ENCODE measurements at places on chromosomes 7 and 10.

DNA sequence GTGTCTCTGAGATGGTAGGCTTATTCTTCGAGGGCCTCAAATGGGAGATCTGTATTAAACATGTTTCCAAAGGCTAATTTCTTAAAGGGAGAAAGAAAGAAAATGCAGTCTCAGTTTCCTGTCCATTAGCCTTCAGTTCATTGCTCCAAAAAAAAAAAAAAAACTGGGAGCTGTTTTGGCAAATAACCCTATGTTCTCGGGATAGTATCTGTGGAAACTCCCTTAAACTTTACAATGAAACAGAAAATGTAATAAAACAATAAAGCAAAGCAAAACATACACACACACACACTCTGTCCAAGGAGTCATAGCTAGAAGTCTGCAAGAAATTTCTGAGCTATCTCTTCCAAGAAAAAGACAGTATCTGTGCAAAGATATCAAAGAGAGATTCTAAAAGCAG, 172.5 kb upstream of the CELF2 start:
- no peak for DNase-seq

- DNase-seq: no peak
Observed at GRCh38 chr7:130641497-130641896, 27.1 kb downstream of the COPG2 start.

DNA sequence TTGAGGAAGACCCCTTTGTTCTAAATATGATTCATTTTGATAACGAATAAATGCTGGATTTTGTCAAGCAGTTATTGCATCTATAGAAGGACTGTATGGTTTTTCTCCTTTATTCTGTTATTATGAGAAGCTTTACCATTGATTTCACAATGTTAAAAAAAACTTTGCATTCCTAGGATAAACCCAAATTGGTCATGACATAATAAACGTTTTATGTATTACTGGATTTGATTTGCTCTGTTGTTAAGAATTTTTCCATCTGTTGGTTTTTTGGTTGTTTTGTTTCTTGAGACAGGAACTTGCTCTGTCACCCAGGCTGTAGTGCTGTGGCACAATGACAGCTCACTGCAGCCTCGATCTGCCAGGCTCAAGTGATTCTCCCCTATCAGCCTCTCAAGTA, 2.2 kb upstream of the DNA2 start:
- DNase-seq: no peak

GRCh38 chr10:43814663-43815062, 166.0 kb upstream of the ZNF32 start:
- no peak for DNase-seq

- no peak for DNase-seq
Observed at GRCh38 chr7:124857672-124858235, 71.9 kb downstream of the POT1 start.

DNA sequence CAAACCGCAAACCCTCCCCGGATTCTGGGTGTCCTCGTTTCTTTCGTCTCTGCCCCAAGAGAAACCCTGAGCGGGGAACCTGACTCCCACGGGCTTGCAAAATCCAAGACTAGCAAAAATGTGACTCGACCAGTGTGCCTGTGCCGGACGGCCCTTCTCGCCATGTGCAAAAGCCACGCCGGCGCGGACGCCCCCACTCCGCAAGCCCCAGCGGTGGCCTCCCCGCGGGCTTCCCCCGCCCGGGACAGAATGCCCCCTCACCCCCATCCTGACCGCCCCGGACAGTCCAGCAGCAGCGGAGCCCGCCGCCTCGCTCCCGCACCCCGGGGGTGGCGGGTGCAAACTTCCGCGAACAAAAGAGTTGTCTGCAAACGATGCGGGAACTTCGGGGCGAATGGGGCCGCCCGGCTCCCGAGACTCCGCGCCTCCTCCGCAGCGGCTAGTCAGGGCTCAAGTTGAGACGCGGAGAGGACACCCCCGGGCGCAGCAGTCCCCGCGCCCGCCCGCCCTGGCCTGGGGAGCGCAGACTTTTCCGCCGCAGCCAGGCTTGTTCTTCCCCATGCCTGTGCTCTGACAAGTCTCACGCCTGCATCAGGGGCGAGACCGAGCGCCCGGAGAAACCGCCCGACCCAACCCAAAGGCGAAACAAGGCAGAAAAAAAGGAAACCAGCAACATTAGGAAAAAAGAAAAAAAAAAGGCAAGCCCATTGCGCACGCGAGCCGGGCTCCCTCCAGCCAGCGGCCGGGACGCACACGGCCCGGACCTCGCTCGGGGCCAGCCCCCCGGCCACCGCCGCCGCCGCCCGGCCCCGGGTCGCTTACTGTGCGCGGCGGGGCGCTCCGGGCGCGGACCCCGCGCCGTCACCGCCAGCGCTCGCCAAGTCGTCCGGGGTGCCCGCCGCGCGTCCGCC, 732 bp downstream of the FAM53B start:
- peak; percentile 51 for DNase-seq

GRCh38 chr7:88226886-88227516, 7.2 kb upstream of the SRI start:
- no peak for DNase-seq

DNA sequence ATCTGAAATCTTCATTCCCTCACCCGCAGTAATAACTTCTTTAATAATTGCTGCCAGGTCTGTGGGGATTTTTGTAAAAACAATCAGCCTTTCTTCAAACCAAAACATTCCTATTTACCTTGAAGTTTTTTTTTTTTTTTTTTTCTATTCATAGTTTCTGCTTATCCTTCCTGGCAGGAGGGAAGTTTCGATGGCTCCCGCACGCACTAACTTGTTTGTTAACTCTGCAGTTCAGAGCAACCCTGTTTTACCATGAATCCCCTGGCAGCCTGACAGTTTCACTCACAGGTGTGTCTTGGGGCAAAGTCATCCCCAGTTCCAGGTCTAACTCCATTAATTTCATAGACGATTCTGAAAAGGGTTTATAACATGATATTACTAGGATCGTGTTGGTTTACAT, 149.3 kb downstream of the KLF6 start:
- DNase-seq: no peak

- DNase-seq: no peak
Observed at GRCh38 chr7:123782071-123782798, 33.4 kb upstream of the WASL start.

DNA sequence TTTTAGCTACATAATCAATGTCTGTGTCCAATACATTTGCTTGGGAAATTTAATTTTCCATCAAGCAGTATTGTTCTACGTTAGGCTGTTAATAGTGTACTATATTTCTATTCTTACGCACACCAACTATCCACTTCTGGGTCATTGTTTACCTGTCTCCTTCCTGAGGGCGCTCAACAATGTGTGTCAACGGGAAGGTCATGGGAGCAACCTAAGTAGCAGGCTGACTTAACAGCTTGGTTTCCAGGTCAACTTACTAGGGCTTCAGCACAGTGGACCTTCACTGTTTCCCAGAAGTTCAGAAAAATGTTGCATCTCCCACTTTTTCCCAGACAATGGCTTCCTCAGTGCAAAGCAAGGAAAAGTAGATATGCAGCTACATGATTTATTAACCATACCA, 13.7 kb downstream of the THSD7A start:
- no peak for DNase-seq

GRCh38 chr7:155984028-155984580, 171.8 kb upstream of the SHH start:
- no peak for DNase-seq

GRCh38 chr7:139748941-139749340, 28.9 kb downstream of the HIPK2 start:
- DNase-seq: no peak

DNA sequence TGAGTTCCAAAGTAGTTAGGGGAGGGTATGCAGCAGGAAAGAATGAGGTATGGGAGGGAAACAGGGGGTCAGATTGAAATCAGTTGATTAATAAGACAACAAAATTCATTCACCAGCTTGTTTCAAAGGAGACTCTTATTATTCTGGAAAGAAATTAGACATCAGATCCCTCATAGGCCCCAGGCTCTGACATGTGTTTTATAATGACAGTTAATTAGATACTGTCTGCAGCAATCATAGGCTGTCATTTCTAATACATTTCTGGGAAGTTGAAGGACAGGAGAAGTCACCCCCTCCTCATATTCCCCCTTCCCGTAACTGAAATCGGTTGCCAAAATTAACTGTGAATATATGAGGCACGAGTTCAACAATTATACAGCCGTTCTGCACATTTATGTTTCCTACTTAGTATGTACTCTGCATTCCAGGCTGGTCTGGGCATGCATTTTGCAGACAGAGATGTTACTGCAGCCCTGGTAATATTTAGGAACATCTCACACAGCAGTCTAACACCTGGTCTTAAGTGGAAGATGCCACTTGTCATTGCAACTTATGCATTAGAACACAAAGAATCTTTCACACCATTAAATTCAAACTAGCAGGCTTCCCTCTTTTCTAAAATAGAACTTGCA, 355.2 kb upstream of the LRGUK start:
- DNase-seq: no peak

DNA sequence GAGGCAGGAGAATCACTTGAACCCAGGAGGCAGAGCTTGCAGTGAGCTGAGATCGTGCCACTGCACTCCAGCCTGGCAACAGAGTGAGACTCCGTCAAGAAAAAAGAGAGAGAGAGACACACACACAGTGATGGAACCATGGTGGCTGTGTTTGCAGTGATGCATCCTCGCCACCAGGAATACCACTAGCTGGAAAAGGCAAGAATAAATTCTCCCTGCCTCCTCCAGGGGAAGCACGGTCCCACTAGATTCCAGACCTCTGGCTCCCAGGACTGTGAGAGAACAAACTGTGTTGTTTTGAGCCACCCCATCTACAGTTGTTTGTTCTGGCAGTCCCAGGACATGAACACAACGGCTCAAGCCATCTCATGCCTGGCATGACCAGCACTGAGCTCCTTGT, 320.3 kb upstream of the FOXK1 start:
- no peak for DNase-seq

DNA sequence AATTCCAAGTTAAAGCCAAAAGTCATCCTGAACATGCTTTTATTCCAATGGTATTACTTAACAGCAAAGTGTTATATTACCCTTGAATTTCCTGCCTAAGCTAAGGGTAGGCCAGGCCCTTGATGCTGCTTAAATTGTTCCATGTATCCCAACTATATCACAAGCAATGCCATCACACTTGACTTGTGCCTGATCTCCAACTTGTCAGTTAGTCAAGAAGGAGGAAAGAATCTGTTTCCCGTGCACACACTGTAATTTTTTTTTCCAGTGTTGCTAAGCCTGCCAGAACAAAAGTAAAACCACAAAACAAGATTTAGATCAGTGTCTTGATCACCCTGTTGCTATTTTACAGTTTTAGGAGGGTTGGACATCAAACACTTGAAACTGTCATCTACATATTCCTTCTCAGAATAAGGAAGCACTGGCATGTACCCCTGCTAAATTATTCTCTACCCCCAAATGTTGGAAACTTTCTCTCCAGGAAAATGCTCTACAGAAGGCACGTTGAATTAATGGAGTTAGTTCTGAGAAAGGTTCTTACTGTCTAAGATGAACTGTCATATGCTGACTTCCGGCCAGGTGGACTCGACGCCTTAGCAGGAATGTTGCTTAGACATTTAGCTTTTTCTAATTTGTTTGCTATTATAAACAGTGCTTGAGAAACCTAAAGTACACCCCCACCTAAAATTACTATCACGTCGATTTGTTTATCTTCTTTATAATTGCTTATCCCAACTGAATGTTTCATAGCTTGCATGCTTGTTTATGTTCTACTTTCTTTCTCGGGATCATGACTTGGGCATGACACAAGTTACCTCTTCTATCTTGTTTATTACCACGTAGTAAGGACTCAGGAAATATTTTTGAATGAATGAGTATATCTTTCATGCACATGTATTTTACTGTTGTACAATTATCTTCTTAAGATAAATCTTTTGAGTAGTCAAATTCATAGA, 105.5 kb upstream of the ZNF438 start:
- DNase-seq: no peak

Data from AG20443 (cell line).